ENCODE measurements at places on chromosomes 11 and 22.

DNA sequence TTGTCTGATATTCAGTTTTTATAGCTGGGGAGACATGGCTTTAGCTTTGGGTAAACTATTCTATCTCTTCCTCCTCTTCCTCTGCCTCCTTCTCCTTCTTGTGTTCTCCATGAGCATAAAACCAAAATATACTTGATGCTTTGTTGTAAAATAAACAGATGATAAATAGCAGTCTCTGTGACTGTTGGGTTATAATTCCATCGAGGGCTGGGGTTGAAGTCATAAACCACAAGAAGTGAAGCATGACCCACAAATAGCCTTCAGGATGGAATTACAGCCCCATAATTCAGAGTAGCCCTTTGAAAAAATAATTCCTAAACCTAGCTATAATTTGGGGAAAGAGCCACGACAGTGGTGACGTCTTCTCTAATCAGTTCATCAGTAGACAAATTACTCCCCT lies 177.7 kb downstream of the SNX19 start:
- H3K36me3 ChIP-seq: no peaks in the 10 kb centered on the region
- H3K27ac ChIP-seq: no peak overlapping the region
- H3K4me1 ChIP-seq: peaks cover 9% of the 10 kb centered on the region
- DNase-seq: no peak
- H3K4me3 ChIP-seq: no peak overlapping the region
- no peaks in the 10 kb centered on the region for H3K27me3 ChIP-seq

GRCh38 chr22:41862160-41862529 lies 29.2 kb downstream of the SREBF2 start:
- no peaks in the 10 kb centered on the region for H3K27me3 ChIP-seq
- H3K36me3 ChIP-seq: no peaks in the 10 kb centered on the region
- no peak overlapping the region for H3K4me3 ChIP-seq
- no peaks in the 10 kb centered on the region for H3K4me1 ChIP-seq
- peak overlapping the region; percentile 39 for H3K27ac ChIP-seq

DNA sequence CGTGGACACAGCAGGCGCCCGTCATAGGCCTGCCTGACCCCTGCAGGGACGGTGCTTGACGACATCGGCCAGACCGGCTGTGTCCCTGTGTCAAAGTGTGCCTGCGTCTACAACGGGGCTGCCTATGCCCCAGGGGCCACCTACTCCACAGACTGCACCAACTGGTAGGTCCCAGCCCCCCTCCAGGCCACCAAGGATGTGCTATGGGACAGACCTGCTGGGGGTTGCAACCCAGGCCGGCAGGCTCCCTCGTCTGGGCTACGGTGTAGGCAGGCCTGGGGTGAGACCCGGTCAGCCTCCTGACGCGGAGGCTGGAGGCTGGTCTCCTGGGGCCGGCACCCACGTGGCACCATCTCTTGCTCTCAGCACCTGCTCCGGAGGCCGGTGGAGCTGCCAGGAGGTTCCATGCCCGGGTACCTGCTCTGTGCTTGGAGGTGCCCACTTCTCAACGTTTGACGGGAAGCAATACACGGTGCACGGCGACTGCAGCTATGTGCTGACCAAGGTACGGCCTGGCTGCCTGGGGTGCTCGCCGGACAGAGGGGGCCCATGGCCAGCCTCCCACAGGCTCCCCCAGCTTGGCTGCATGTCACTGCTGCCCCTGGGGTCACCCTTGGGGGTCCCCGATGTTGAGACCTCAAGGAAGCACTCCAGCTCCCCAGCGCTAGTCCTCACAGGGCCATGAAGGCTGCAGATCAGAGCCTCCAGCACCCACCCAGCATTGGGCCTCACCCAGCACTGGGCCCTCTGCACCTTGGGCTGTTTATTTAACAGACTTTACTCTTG lies 7.7 kb downstream of the MUC5AC start:
- DNase-seq: no peak
- no peak overlapping the region for H3K4me3 ChIP-seq
- no peaks in the 10 kb centered on the region for H3K4me1 ChIP-seq
- no peak overlapping the region for H3K27ac ChIP-seq
- no peaks in the 10 kb centered on the region for H3K27me3 ChIP-seq

GRCh38 chr11:120316880-120317688 lies 8.0 kb upstream of the TLCD5 start:
- H3K4me1 ChIP-seq: no peaks in the 10 kb centered on the region
- peak overlapping the region; percentile 75 for H3K27ac ChIP-seq
- H3K27me3 ChIP-seq: no peaks in the 10 kb centered on the region
- H3K4me3 ChIP-seq: no peak overlapping the region

GRCh38 chr11:17905477-17905876 lies 107.4 kb downstream of the SERGEF start:
- no peak overlapping the region for H3K4me3 ChIP-seq
- H3K4me1 ChIP-seq: no peaks in the 10 kb centered on the region
- no peaks in the 10 kb centered on the region for H3K36me3 ChIP-seq
- H3K27me3 ChIP-seq: no peaks in the 10 kb centered on the region
- no peak for DNase-seq

DNA sequence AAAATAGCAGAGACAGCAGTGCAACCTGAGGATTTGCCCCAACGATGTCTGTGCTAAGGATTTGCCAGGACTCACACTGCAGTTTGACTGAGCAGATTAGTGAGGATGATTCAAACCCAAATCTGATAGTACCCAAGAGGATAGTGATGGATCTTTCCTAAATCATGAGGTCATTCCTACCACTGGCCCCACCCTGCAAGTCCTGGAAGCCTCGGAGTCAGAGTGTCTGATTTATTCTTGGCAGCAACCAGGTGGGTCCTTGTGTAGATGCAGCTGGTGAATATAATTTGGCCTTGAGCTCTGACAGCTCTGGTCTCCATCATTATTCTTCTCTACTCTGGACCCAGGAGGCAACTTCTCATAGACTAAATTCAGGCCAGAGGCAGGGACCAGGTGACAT lies 179.3 kb upstream of the RAG2 start:
- DNase-seq: no peak
- no peak overlapping the region for H3K27ac ChIP-seq
- no peak overlapping the region for H3K4me3 ChIP-seq

Measured in uterus (tissue), 4 donors.